ENCODE measurements at places on chromosomes 7 and 10.

GRCh38 chr10:90588222-90588621 is 269.6 kb downstream of the HTR7 start:
- DNase-seq, result no peak

GRCh38 chr10:31129271-31129670 is 97.6 kb upstream of the ZNF438 start:
- DNase-seq, result no peak

- DNase-seq, result peak; percentile 99
These were observed at the start of gene PITRM1 for GRCh38 chr10:3172446-3173170. TSS of gene PITRM1 (minus strand) at chr10:3172782. CDS start at chr10:3172772, 10 bp downstream.

- DNase-seq, result no peak
These were observed 346.4 kb upstream of the TMEM229A start for GRCh38 chr7:124379296-124379695.

- no peak for DNase-seq
These were observed 675.3 kb downstream of the INHBA start for GRCh38 chr7:41027428-41028115.

DNA sequence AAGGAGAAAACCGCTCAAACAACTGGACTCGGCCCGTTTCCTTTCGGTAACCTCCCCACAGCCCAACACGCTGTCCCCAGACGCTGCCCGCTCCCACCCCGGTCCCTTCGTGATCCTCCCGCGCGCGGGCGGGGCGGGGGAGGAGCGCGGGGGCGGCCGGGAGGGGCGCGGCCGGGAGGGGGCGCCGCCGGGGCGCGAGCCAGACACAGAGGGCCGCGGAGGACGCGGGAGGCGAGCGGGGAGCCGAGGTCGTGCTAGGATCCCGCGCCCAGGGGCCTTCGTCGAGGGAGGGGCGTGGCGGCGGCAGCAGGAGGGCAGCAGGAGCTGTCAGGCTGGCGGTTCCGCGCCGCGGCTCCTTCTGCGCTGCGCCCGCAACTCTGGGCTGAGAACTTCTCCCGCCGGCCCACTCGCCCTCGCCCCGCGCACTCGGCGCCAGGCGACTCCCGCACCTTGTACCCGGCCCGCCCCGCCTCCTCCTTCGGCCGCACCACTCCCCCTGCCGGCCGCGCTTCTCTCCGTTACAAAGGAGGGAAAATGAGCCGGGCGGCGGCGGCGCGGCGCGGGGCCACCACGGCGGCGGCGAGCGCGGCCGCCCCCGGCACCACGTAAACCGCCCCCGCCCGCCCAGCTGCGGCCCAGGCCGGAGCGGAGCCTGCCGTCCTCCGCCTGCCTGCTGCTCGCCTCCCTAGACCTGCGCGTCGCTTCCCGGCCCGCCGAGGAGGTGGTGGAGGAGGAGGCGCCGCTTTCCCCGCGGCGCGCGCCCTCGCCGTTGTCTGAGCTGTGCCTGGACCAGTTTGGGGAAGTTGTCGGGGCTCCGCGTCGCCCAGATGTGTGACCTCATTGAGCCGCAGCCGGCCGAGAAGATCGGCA is at the start of gene CDK14:
Gene CDK14 (plus strand): TSS at position 521 of the 870 bp plus-strand sequence. CDS start 307 bp downstream, at position 828.
- DNase-seq, result peak; percentile 94

- DNase-seq, result no peak
These were observed 688.1 kb downstream of the SUGCT start for GRCh38 chr7:40822861-40823260.

- no peak for DNase-seq
These were observed 928 bp upstream of the CSTF2T start for GRCh38 chr10:51700228-51700817.

Measured in cardiac septum (tissue), 1 donor.